Femur (tissue), 1 donor: ENCODE measurements at places on chromosomes 4 and X.
A peak's percentile ranks its signal among the peaks of the same experiment; 100 is the strongest.

- no peak for DNase-seq
These were observed 11.8 kb upstream of the CPE start for GRCh38 chr4:165367040-165367439.

GRCh38 chr4:101037249-101037648, 310.1 kb downstream of the PPP3CA start:
- no peak for DNase-seq

GRCh38 chr4:167233685-167234315, 494 bp downstream of the SPOCK3 start:
- DNase-seq = peak; percentile 39

DNA sequence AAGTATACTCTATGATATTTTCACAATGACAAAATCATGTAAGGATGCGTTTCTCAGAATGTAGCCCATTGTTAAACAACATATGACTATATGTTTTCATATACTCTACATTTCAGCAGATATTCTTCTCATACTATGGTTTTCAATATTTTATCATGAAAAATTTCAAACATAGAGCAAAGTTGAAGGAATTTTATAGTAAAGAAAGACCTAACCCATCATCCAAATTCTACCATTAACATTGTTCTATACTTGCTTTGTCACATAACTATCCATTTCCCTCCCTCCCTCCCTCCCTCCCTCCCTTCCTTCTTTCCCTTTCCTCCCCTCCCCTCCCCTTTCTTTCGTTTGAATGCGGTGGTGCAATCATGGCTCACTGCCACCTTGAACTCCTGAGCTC, 109.4 kb downstream of the FHIP1A start:
- DNase-seq = no peak
